Right atrium auricular region (tissue), 2 donors: ENCODE measurements at places on chromosomes 12 and 14. TPM values are rescaled to one million over a fixed set of nuclear protein-coding genes. Genes with fewer than 3 reads are reported as not detected.
A peak's percentile ranks its signal among the peaks of the same experiment; 100 is the strongest.

Gene TMEM119
- total RNA-seq: 1.8 TPM

Gene DEPDC4
- 0.44 TPM for total RNA-seq

- no peak for DNase-seq
- H3K36me3 ChIP-seq: no peaks in the 10 kb centered on the region
- H3K4me1 ChIP-seq: no peaks in the 10 kb centered on the region
- H3K27ac ChIP-seq: no peak overlapping the region
These were observed 82.1 kb downstream of the PLXNC1 start for GRCh38 chr12:94230357-94230905.

Gene KRT78
- not detected for total RNA-seq

- H3K4me1 ChIP-seq: no peaks in the 10 kb centered on the region
- no peaks in the 10 kb centered on the region for H3K27me3 ChIP-seq
- H3K27ac ChIP-seq: no peak overlapping the region
- no peak overlapping the region for H3K4me3 ChIP-seq
These were observed 448.0 kb downstream of the SLC6A15 start for GRCh38 chr12:84464616-84465015.

Gene MANSC1
- total RNA-seq: 28.0 TPM

Gene KRT79
- not detected for total RNA-seq

- no peak overlapping the region for H3K4me3 ChIP-seq
- H3K36me3 ChIP-seq: no peaks in the 10 kb centered on the region
- no peaks in the 10 kb centered on the region for H3K4me1 ChIP-seq
- no peak overlapping the region for H3K27ac ChIP-seq
- DNase-seq: no peak
- H3K27me3 ChIP-seq: no peaks in the 10 kb centered on the region
These were observed 627.0 kb upstream of the FBXO33 start for GRCh38 chr14:40058901-40059897.

DNA sequence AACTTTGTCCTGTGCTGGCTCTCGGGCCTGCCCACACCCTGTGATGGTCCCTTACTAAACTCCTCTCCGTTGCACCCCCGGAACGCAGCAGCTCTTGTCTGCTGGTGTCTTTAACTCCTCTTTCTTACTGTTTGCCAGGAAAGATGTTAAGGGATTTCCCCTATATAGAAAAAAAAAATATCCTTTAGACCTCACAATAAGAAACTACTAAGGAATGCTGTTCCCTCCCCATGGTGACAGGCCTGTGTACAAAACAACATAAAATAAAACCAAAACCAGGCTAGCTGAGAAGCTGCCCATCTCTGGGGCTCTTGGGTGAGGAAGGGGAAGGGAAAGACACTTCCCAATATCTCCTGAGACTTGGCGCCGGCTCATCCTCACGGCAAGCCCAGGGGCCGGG is 95.4 kb downstream of the CHGA start:
- DNase-seq: no peak
- peak overlapping the region; percentile 70 for H3K27ac ChIP-seq
- peaks cover 77% of the 10 kb centered on the region for H3K4me1 ChIP-seq
- H3K27me3 ChIP-seq: no peaks in the 10 kb centered on the region
- H3K36me3 ChIP-seq: peaks cover 11% of the 10 kb centered on the region

DNA sequence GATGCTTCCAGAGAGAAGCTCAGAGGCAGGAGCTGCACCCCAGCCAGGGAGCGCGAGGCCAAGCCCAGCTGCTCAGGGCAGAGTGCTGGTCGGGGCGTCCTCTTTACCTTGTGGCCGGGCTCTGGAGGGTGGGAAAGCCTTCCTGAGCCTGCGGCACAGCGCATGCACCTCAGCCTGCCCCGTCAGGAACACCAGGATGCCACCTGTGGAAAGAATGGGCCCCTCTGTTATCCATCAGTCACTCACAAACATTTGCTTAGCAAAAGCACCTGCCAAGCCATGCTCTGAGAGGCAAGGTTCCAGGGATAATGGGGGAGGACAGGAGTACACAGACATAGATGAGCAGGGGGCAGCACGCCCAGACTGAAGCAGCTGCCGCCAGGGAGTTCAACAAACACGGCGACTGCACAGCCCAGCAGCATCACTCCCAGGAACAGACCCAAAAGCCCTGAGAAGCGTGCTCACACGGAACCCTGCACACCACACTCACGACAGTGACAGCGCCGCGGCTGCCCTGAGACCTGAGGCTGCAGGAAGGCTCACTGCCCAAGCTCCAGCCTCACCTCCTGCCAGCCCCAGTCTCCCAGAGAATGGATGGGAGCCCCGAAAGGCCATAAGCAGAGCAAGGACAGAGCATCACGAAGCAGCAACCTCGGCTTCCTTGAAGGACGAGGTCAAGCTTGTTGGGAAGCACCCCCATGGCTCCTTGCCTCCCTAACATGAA is 21.8 kb downstream of the DHX37 start:
- H3K4me1 ChIP-seq: no peaks in the 10 kb centered on the region
- DNase-seq: no peak
- no peak overlapping the region for H3K27ac ChIP-seq
- H3K27me3 ChIP-seq: no peaks in the 10 kb centered on the region
- H3K36me3 ChIP-seq: peaks cover 73% of the 10 kb centered on the region

- no peaks in the 10 kb centered on the region for H3K27me3 ChIP-seq
- H3K4me1 ChIP-seq: no peaks in the 10 kb centered on the region
- no peaks in the 10 kb centered on the region for H3K36me3 ChIP-seq
These were observed 78.6 kb downstream of the SLC15A5 start for GRCh38 chr12:16198884-16199283.

DNA sequence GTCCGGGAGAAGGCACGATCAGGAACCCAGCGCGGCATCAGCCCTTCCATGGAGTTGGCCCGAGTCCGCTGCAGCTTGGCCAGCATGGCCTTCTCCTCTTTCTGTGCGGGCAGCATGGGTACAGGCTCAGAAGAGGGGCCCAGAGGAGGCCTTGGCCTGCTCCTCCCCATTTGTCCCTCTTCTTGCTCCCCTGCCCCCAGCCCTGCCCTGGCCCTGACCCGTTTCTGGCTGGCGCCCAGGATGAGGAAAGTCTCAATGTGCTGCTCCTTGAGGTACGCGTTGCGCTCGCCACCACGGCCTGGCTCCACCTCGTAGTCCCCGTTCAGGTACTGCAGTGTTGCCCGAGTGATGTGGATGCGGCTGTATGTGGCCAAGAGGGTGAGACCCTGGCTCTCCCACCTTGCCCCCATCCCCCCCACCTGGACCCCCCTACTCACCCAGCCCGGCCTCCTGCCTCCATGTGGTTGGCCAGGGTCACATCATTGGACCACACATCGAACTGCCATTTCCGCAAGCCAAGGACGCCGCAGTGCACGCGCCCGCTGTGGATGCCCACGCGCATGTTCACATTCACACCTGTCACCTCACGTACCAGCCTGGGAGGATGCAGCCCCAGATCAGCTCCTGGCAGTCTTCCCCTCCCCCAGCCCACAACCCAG is 12.8 kb downstream of the ADCY6 start:
- DNase-seq: no peak
- H3K4me1 ChIP-seq: peaks cover 60% of the 10 kb centered on the region
- H3K36me3 ChIP-seq: peaks cover 64% of the 10 kb centered on the region
- no peak overlapping the region for H3K4me3 ChIP-seq

Gene BATF
- total RNA-seq: 1.4 TPM

DNA sequence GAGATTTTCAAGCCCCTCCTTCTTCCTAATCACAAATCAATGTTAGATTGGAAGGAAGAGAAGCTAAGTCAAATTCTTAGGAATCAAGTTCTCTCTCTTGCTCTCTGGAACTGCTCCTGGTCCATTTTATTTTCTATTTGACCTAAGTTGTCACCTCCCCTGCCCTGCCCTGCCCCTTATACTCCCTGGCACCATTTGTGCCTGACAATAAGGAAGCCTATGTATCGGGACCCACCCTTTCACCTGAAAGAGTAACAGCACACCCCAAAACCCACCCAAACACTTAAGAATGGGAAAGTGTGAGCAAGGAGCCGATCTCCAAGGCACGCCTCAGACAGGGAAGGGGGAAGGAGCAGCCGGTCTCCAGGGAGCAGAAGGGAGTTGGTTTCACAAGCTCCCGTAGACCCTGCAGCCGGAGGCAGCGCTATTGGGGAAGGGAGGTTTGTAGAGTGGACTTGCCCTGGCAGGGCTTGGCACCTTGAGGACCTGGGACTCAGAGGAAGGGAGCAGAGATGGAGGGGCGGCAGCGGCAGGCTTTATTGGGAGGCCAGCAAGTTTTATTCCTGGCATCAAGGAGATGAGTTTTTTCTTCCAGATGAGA is 1.6 kb downstream of the LRRC74A start:
- H3K27ac ChIP-seq: peak overlapping the region; percentile 67
- no peaks in the 10 kb centered on the region for H3K36me3 ChIP-seq
- DNase-seq: peak; percentile 75
- H3K27me3 ChIP-seq: no peaks in the 10 kb centered on the region
- no peaks in the 10 kb centered on the region for H3K4me1 ChIP-seq
- H3K4me3 ChIP-seq: peak overlapping the region; percentile 12

- H3K4me3 ChIP-seq: no peak overlapping the region
- H3K36me3 ChIP-seq: no peaks in the 10 kb centered on the region
- H3K27me3 ChIP-seq: no peaks in the 10 kb centered on the region
- H3K4me1 ChIP-seq: no peaks in the 10 kb centered on the region
These were observed 21.4 kb downstream of the ABCB9 start for GRCh38 chr12:122944605-122945592.

DNA sequence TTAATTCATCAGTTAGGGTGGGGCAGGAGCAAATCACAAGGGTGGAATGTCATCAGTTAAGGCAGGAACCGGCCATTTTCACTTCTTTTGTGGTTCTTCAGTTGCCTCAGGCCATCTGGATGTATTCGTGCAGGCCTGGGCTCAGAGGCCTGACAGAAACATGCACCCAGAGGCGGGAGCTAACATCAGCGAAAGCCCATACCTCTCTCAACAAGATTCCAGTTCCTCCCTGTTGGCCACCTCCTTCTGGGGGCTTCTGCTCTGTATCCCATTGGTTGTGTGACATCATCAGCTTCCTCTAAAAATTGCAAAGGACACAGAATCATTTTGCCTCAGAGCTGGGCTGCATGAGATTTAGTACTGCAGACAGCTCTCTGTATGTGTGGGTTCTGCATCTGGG is 134.3 kb downstream of the ZNF664 start:
- H3K4me1 ChIP-seq: no peaks in the 10 kb centered on the region
- DNase-seq: no peak
- H3K4me3 ChIP-seq: no peak overlapping the region
- H3K27me3 ChIP-seq: no peaks in the 10 kb centered on the region
- no peaks in the 10 kb centered on the region for H3K36me3 ChIP-seq

Gene POTEM
- total RNA-seq: not detected

Gene TAS2R9
- total RNA-seq: not detected
